ENCODE measurements at places on chromosomes 16 and 17. TPM values are rescaled to one million over a fixed set of nuclear protein-coding genes. Genes with fewer than 3 reads are reported as not detected.

The IL34 gene
- not detected for total RNA-seq

The MYLK3 gene
- total RNA-seq, result 0.17 TPM

The PHKB gene
- total RNA-seq, result 35.5 TPM

The ARL5C gene
- total RNA-seq, result not detected

The SPHK1 gene
- total RNA-seq, result 122 TPM

The C1QTNF1 gene
- total RNA-seq, result 0.45 TPM

Data from HT1080 (cell line).